ENCODE measurements at places on chromosomes 7 and 10. TPM values are rescaled to one million over a fixed set of nuclear protein-coding genes. Genes with fewer than 3 reads are reported as not detected.

DNA sequence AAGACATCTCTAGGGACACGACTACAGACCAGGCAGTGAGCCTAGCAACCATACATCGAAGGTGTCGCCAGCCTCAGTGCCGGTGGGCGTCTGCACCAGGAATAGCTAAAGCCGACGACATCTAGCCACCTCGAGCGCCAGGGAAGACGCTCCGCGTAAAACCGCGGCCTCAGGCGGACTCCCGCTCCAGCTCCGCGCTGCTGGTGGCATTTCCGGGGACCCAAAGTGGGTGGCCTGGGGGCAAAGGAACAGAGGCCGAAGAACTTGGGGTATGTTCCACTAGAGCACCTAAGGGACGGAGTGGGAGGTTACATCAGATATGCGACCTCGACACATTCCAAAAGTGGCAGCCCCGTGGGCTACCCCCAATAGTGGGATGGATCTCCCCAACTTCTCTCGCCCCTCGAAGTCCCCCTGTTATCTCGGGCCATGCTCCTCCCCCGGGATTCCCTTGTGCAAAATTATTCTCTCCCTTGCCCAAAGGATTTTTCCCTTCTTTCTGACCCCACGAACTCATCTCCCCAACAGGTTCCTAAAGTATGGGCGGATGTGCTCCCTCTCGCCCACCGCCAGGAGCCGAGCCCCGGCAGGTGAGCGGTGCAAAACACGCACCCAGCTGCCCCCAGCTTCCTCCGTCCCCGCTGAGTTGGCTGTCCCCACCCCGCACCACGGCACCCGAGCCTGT is 1.2 kb downstream of the KCNMA1 start:
- DNase-seq, result no peak

DNA sequence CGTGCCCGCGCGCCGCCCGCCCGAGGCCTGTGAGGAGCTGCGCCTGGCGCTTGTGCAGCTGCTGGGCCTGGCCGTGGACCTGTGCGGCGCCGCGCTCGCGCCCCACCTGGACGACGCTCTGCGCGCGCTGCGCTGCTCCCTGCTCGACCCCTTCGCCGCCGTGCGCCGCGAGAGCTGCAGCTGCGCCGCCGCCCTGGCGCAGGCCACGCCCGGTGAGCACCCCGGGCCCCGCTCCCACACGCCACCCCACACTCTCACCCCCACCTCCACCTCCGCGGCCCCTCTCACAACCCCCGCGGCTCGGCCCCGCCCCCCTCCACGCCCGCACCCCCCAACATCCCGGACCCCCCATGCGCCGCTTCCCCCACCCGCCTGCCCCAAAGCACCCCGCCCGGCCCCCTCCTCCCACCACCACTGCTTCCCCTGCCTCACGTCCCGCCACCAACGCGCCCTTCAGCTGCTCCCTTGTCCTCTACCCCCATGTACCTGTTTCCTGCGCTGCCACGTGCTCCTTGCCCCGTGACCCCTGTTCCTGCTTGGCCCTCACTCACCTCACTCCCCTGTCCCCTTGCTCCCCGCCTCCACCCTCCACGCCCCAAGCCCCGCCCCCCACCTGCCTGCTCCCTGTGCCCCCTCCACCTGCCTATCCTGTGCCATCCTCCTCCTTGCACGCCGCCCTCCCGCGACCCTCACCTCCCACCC is at the start of gene PRKAR1B:
Gene PRKAR1B (minus strand): TSS at position 178 of the 702 bp plus-strand sequence. CDS start 15,776 bp downstream, outside the sequence.
- DNase-seq, result peak; percentile 91

DNA sequence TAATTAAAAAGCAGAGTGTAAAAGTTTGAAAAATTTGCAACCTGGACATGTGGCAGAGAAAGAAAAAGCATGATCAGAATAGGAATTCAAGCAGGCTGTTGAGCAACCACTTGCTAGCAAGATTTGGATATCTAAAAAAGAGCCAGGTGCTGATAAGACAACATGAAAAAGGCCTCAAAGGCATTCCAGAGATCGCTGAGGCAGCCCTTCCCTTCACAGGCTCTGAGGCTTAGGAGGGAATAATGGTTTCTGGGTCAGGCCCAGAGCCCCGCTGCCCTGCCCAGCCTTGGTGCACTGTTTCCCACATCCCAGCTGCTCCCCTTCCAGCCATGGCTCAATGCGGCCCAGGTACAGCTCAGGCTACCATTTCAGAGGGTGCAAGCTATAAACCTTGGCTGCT is 64.1 kb upstream of the EEPD1 start:
- no peak for DNase-seq

GRCh38 chr10:54914049-54914448 is 113.0 kb upstream of the PCDH15 start:
- no peak for DNase-seq

DNA sequence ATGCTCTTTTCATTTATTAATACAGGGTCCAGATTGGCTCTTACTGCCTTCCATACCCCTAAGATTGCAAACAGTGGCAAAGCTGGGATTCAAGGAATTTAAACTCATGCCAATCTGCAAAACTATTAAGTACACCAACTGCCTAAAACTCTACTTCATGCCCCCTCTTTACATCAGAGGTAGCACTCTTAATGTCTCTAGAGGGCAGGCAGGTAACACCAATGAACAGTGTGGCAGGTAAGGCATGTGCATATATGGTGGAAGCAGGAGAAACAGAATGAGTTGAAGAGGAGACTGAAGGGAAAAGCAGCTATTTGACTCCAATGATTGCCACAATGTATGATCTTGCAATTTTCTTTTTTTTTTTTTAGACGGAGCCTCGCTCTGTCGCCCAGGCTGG is 156.7 kb downstream of the BTAF1 start:
- DNase-seq, result no peak

Gene MTURN
- 6.5 TPM for polyA plus RNA-seq
